ENCODE measurements at places on chromosomes 1 and 21.

DNA sequence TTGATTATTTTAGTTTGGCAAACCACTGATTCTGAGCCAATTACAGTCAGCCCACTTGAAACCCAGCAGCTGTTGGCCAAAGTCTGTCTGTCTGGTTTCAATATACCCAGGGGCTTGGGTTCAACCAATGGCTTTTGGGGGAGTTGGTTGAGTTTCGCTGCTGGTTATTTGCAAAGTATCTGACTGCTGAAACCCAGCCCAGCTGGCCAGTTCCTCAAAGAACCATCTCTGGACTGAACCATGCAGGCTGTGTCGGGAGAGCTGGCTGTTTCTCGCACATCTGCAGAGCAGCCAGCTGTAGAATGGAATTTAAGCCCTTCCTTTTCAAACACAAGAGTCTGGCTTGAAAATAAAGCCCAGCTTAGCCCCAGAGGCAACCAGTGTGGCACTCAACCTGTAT, 66.0 kb upstream of the PAX7 start:
- DNase-seq: no peak

- no peak for DNase-seq
These were observed 547.4 kb downstream of the LTN1 start for GRCh38 chr21:28445141-28445830.

- no peak for DNase-seq
These were observed 67.5 kb upstream of the CLDN14 start for GRCh38 chr21:36547464-36547863.

DNA sequence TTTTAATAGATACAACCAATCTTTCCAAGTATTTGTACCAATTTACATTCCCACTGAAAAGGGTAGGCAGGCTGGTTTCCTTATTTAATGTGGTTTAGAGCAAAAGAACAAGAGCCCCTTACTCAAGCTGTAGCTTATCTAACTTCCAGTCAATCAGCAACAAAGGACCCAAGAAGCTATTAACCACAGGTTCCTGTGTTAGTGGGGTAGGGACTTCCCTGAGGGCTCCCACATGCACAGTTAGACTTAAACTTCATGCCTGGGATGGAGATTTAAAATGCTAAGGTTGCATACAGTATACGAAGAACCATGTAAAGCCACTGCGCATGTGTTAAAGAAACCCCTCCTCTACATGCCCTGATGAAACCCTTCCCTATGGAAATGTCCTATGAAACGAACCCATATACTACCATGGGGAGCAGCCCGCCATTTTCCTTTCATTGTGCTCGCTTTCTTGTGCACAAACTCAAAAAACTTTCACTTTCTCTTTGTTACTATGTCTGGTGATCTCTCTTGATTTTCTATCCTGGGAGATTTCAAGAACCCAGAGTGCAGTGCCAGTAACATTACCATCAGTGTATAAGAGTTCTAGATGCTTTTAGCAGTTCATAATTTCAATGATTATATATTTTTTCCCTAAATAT, 23.3 kb upstream of the ST6GALNAC5 start:
- DNase-seq: no peak

DNA sequence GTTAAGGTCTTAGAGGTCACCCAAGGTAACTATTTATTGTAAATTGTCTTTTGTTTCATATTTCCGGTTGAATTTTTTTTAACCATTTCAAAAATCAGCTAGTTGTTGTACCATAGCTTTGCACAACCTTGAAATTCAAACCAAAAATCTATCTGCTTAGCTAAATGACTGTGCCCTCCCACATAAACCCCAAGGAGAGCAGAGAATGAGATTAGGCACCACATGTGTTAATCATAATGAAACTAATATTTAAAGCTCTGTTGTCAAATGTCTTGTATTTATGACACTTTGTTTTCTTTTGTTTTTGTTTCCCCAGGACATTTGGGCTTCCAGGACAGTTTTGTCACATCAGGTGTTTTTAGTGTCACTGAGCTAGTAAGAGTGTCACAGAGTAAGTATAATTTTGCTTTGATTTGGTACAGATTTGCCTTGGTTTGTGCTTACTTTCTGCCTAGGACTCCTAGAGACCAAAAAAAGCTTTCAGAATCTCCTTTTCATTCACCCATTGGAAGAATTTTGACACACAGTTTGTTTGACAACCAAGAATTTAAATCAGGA, 249.9 kb downstream of the NFIA start:
- no peak for DNase-seq

DNA sequence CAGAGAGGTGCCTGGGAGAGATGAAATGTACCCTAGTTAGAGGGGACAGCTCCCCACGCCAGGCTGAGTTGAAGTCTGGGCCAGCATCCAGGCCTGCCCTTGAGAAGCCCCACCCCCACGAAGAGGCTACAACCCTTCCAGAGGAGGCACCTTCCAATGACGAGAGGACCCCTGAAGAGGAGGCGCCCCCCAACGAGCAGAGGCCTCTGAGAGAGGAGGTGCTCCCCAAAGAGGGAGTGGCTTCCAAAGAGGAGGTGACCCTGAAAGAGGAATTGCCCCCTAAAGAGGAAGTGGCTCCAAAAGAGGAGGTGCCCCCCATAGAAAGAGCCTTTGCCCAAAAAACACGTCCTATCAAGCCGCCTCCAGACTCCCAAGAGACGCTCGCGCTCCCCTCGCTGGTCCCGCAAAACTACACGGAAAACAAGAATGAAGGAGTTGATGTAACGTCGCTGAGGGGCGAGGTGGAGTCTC, 3.1 kb downstream of the EVA1B start:
- DNase-seq: no peak

- DNase-seq: no peak
These were observed 5.1 kb downstream of the FOXD2 start for GRCh38 chr1:47442842-47443529.

- DNase-seq: no peak
These were observed 44.9 kb upstream of the ARHGEF16 start for GRCh38 chr1:3409366-3410141.

- DNase-seq: no peak
These were observed 26.3 kb upstream of the EXOSC10 start for GRCh38 chr1:11125931-11126330.

DNA sequence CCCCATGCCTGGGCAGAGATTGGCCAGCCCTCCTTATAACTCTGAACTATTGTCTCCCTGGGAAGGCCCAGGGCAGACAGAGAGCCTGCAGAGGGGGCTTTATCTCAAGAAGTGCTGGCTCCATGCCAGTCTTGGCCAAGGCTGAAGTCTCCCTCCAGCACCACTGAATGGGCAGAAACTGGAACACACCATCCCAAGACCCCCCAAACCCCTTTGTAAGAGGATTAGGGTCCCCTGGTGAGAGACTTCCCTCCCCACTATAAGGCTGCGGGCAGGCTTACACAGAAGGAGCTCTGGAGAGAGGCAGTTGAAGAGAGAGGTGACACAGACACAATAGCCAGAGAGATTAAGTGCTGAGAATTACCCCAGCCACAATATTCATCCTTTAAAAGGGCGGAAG, 97.2 kb downstream of the NAV1 start:
- DNase-seq: no peak

DNA sequence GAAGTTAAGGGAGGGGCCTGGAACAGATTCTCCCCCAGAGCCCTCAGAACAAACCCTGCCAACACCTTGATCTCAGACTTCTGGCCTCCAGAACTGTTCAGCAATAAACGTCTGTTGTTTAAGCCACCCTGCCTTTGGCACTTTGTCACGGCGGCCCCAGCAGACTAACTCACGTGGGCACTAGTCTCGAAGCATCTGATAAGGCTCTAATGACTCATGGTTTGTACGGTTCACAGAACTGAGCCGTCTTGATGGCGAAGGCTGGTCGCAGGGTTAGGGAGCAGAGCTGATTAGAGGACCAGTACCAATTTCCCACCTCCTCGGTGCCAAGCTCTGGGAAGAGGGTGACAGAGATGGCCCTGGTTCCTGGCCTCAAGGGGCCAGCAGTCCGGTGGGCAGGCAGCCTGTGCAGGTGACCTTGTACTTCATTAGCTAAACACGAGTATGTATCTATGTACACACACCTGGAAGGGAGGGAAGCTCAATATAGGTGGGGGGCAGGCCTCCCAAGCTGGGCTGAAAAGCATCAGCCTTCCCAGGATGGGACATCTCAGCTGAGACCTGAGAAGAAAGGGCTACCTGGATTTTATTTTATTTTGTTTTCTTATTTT, 112.8 kb downstream of the MRPS6 start:
- DNase-seq: no peak

GRCh38 chr1:207407655-207408260, 46.4 kb upstream of the CR2 start:
- DNase-seq: no peak

DNA sequence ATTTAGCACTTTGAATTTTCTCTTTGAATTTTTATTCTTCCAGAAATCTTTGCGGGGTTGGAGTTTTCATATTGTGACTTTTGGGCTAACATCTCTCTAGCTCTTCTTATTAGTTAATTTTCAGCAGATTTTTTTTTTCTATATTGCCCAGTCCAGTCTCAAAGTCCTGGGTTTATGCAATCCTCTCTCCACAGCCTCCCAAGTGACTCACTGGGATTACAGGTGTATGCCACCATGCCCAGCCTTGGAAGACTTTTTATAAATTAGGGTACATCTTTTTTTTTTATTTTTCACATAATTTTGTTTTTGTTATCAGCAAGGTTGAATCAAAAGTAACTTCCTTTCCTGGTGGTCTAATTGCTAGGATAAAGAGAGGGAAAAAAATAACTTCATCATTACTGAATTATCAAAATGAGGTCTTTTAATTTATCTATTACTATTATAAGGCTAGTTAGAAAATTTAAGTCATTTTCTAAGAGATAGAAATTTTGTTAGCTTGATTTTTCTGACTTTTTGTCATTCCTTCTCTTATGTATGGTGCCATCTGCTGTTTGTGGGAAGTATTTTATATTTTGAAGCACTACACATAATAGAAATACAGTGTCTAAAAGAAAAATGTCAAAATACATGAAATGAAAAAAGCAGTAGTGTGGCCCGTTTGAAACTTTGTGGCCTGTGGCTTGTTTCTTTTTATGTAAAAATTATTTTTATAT, 273.4 kb upstream of the CACYBP start:
- no peak for DNase-seq

- DNase-seq: no peak
These were observed 502 bp upstream of the SLC35A3 start for GRCh38 chr1:99969260-99969728.

GRCh38 chr21:42956824-42957630, 17.3 kb upstream of the PKNOX1 start:
- no peak for DNase-seq

DNA sequence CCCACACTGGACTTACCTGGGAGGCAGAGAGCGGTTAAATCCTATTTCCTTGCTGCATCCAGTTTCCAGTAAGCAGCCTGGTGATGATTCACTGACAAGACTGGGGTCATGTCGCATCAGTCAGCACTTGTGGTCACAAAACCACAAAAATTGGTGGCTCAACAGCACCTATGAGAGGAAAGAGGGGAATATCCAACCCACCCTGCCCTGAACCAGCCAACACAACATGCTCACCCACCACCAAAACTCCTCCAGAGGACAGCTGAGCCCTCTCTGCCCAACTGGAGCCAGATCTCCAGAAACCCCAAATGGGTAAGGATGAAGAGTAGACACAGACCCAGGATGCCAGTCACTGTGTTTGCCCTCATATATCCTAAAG, 64.0 kb downstream of the CD46 start:
- DNase-seq: no peak
